ENCODE measurements at places on chromosomes 16 and 17. TPM values are rescaled to one million over a fixed set of nuclear protein-coding genes. Genes with fewer than 3 reads are reported as not detected.

Gene CDH5
- 38.2 TPM for total RNA-seq

Gene XYLT1
- 15.9 TPM for total RNA-seq

Gene ARL4D
- total RNA-seq: 6.9 TPM

Gene GALR2
- total RNA-seq: not detected

Gene MRM3
- 8.9 TPM for total RNA-seq

Gene CES1
- total RNA-seq: 92.8 TPM

Gene ANKFN1
- total RNA-seq: 0.26 TPM

Gene CIITA
- 104 TPM for total RNA-seq

Gene NLGN2
- 49.9 TPM for total RNA-seq

Gene ARL5C
- total RNA-seq: not detected

Gene GP2
- total RNA-seq: 4.8 TPM
